ENCODE measurements at places on chromosomes 1 and 21.

DNA sequence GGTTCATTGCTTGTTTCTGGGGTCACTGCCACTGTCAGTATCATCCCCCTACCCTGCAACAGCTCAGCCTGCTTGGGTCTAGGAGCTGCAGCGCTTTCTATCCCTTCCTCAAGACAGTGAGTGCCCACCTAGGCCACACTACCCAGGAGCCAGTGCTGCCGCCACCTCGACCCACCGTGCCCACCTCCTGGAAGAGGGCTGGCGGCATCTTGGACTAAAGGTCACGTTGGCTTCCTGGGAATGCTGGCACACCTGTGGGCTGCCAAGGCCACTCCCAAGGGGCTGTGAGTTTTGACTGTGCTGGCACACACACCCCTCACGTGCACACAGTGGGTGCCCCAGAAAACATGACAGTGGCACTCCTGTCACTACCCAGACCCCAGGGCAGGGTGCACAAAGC lies 22.1 kb downstream of the CRYAA start:
- DNase-seq = no peak

DNA sequence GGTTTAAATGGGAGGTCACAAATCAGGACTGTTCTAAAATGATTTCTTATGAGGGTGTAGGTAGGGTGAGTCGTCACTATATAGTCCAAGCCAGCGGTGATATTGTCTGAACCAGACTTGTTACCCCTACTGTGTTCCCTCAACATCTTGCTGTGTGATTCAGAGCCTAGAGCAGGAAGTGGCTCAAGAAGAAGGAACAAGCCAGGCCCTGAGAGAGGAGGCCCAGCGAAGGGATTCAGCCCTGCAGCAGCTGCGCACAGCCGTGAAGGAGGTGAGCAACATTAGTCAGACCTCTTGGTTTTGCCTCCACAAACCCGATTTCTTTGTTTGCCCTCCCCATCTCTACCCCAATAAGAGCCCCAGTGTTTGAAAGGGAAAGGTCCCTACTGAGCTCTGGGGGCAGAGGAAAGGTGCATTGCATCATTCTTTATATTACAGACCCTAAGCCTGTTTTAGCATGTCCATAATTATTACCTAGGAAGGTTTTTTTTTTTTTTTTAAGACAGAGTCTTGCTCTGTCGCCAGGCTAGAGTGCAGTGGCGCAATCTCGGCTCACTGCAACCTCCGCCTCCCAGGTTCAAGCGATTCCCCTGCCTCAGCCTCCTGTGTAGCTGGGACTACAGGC lies 5.0 kb upstream of the SH3BGRL3 start:
- DNase-seq = no peak

DNA sequence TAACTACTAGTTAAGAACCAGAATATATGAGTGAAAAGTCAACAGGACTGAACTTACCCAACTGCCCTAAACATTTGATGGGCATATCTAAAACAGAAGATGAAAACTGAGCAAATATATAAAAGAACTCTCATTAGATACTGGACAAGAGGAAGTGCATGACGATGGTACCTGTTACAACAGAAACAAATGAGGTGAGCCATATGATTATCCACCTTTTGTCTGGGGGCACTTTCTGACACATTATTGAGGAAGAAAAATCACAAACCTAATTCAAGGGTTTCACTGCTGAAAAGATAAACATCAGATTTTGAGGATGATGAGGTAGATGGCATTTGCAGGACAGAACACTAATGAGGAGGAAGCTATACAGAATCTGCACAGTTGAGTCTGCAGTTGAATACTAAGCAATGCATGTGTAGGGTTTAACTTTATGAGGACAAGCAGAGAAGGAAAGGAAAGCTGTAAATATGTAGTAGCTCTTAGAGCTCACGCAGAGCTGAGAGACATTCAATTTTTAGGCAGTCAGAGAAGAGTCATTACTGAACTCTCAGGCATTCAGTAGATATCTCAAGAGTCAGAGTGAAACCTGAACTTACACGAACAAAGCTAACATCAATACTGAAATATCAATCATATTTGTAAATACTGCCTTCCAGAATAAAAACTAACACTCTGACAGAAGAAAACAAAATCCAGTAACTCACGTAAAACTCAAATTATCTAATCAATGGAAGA lies 262.1 kb downstream of the AKT3 start:
- no peak for DNase-seq

- no peak for DNase-seq
These were observed 5.5 kb downstream of the C2CD2 start for GRCh38 chr21:41948078-41948895.
